ENCODE measurements at places on chromosomes 2 and 18.

GRCh38 chr2:195498176-195498575 is 158.8 kb upstream of the SLC39A10 start:
- DNase-seq = peak; percentile 9
- H3K27ac ChIP-seq = no peak overlapping the region
- H3K36me3 ChIP-seq = no peaks in the 10 kb centered on the region

- DNase-seq = peak; percentile 6
- H3K4me1 ChIP-seq = no peaks in the 10 kb centered on the region
- H3K27me3 ChIP-seq = no peaks in the 10 kb centered on the region
Measured at GRCh38 chr2:101883860-101884259, 107.9 kb upstream of the IL1R2 start.

DNA sequence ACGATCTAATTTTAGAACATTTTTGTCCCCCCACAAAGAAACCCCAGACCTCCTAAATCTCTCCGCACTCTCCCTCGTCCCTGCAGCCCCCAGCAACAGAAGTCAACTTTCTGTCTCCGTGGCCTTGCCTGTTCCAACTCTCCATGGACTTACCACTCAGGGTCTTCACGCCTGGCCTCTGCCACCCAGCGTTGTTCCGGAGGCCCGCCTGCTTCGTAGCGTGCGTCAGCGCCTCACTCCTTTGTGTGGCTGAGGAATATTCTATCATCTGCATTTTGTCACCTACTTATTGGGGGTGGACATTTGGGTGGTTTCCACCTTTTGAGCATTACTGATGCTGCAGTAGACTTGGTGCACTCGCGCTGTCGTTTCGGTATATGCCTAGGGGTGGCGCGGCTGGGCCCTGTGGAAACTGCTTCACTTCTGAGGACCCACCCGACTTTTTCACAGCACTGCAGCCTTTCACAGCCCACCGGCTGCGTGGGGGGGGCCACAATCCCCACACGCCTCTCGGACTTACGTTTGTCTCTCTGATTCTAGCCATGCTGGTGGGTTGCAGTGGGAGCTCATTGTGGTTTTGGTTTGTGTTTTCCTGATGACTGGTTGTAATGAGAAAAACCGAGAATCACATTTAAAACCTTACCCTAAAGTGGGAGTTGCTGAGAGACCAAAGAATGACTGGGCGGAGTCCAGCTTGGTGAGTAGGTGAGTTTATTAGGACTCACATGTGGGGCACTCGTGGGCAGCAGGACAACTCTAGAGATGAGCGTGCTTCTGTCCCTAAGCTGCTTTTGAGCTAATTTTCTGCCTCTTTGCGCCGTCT is 1.4 kb upstream of the HSBP1L1 start:
- H3K27me3 ChIP-seq = no peaks in the 10 kb centered on the region
- peaks cover 2% of the 10 kb centered on the region for H3K36me3 ChIP-seq
- peaks cover 22% of the 10 kb centered on the region for H3K4me1 ChIP-seq
- no peak for DNase-seq

- H3K27me3 ChIP-seq = no peaks in the 10 kb centered on the region
- H3K4me1 ChIP-seq = no peaks in the 10 kb centered on the region
- no peak overlapping the region for H3K27ac ChIP-seq
- DNase-seq = no peak
- no peaks in the 10 kb centered on the region for H3K36me3 ChIP-seq
Measured at GRCh38 chr18:70374154-70374553, 85.3 kb downstream of the SOCS6 start.

- no peaks in the 10 kb centered on the region for H3K27me3 ChIP-seq
- no peaks in the 10 kb centered on the region for H3K36me3 ChIP-seq
- H3K27ac ChIP-seq = no peak overlapping the region
- no peak overlapping the region for H3K4me3 ChIP-seq
Measured at GRCh38 chr18:59813942-59814341, 85.9 kb upstream of the PMAIP1 start.

GRCh38 chr2:151097895-151098294 is 163.8 kb downstream of the RBM43 start:
- no peaks in the 10 kb centered on the region for H3K27me3 ChIP-seq
- H3K4me1 ChIP-seq = no peaks in the 10 kb centered on the region
- no peaks in the 10 kb centered on the region for H3K36me3 ChIP-seq
- H3K4me3 ChIP-seq = no peak overlapping the region

DNA sequence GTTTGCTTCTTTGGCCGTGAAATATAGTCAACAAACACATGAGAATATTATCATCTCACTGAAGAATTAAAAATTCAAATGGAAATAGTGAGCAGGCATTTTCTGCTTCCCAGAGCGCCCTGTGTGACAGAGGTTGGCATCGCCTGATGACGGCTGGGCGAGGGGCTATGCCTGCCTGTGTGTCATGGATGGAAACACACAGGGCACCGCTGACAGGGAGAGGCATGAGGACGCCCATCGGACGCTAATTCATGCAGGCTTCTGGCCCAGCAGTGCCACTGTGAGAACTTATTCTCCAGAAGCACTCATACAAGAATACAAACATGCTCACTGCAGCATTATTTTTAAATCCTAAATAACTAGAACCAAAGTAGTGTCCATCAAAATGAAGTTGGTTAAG is 61.4 kb upstream of the OTOS start:
- no peak for DNase-seq
- no peak overlapping the region for H3K4me3 ChIP-seq
- no peak overlapping the region for H3K27ac ChIP-seq
- H3K4me1 ChIP-seq = peaks cover 23% of the 10 kb centered on the region
- H3K27me3 ChIP-seq = peaks cover 7% of the 10 kb centered on the region

DNA sequence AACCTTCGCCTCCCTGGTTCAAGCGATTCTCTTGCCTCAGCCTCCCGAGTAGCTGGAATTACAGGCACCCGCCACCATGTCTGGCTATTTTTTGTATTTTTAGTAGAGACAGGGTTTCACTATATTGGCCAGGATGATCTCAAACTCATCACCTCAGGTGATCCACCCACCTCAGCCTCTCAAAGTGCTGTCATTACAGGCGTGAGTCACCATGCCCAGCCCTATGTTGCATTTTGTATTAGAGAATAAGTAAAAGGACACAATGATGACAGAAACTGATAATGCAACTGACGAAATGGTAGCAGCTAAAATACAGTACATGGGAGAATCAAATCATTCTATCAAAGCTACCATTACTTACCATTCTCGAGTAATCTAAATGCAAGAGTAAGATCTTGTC is 276.7 kb downstream of the DSEL start:
- DNase-seq = no peak
- H3K4me1 ChIP-seq = peaks cover 2% of the 10 kb centered on the region
- H3K36me3 ChIP-seq = no peaks in the 10 kb centered on the region
- no peaks in the 10 kb centered on the region for H3K27me3 ChIP-seq

DNA sequence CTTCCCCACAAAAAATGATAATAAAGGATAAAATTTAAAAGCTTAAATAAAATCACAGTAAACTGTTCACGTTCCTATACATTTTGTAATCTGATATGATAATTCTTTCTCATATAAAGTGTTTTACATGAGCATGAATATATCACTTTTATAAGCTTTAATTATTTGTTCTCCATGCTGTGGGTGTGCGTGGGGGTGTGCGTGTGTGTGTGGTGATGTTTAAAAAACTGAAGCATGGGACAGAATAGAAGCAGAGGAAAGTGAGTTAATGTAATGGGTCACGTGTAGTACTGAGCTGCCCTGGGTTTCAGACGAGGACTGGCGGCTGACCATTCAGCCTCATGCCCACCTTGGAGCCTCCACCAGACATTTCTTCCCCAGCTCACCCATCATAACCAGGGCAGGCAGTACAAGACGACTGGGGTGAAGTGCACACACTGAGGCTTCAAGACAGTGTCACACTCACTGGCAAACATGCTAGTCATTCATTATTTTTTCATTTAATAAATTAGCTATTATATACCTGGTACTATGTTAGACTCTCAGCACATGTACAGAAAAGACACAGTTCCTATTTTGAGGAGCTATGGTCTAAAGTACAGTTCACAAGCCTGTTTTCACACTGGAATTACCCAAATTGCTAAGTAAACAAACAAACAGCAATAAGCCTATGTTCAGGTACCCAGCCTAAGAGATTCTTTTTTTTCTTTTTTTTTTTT is 97.2 kb upstream of the LPIN2 start:
- H3K4me3 ChIP-seq = no peak overlapping the region
- no peak overlapping the region for H3K27ac ChIP-seq
- H3K36me3 ChIP-seq = no peaks in the 10 kb centered on the region
- H3K27me3 ChIP-seq = no peaks in the 10 kb centered on the region
- H3K4me1 ChIP-seq = no peaks in the 10 kb centered on the region

GRCh38 chr2:154403242-154403790 is 295.2 kb upstream of the KCNJ3 start:
- H3K27ac ChIP-seq = no peak overlapping the region
- H3K4me1 ChIP-seq = no peaks in the 10 kb centered on the region
- no peaks in the 10 kb centered on the region for H3K36me3 ChIP-seq
- H3K4me3 ChIP-seq = no peak overlapping the region
- no peak for DNase-seq

GRCh38 chr2:217836901-217837491 is 165.8 kb downstream of the TNS1 start:
- no peak overlapping the region for H3K4me3 ChIP-seq
- no peaks in the 10 kb centered on the region for H3K36me3 ChIP-seq
- peak overlapping the region; percentile 37 for H3K27ac ChIP-seq
- H3K4me1 ChIP-seq = peaks cover 21% of the 10 kb centered on the region

DNA sequence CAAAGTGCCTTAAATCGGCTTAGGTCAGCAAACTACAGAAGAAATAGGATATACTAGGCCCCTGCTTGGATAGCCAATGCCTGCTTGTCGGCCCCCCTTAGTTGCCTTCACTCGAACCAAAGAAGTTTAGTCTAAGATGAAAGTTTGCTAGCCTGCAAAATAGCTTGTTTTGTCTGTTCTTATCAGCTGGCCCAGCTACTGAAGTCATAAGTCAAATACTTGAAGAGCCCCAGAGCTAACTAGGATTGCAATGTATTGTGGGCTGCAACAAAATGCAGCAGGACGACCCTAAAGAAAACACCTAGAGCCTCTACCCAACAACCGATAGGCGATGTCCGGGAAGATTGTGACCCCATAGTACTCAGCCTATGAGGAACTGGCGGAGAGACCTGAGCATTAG is 183.5 kb upstream of the HS6ST1 start:
- H3K4me3 ChIP-seq = no peak overlapping the region
- no peak for DNase-seq
- no peaks in the 10 kb centered on the region for H3K27me3 ChIP-seq
- H3K27ac ChIP-seq = no peak overlapping the region

DNA sequence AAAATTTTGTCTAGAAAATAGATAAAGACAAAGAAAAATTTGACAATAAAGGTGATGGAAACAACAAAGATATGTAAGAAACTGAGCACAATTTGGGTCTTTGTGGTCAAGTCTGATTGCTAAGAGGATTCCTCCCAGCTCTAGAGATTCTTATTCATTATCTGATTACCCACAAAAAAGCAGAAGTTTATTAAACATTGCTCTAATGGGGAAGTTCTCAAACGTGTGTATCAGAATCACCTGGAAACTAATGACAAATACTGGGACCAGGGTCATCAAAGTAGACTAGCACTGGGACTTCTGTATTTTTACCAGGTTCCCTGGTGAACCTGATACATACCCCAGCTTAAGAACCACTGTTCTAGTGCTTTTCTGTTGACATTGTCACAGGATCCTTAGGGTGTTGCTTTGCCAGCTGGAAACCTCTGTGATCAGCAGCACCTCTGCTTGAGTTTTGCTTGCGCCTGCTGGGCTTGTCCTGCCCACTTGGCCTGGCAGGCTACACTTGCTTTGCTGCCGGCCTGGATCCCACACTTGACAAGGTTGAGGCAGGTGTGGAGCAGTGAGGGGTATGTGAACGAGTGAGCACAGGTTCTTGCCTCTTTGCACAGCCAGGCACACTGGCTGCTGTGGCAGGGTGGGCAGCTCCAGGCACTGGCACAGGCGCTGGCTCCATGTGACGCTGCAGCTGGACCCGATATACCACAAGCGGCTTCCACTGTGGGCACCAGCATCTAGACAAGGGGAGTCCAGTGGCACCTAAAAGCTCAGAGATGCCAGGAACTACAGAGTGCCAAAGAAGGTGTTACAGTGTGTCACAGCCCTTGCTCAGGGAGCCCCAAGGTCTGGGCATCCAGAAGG is 6.2 kb upstream of the GORASP2 start:
- no peak for DNase-seq
- H3K36me3 ChIP-seq = no peaks in the 10 kb centered on the region
- H3K4me1 ChIP-seq = no peaks in the 10 kb centered on the region
- H3K27me3 ChIP-seq = no peaks in the 10 kb centered on the region
- no peak overlapping the region for H3K4me3 ChIP-seq
- no peak overlapping the region for H3K27ac ChIP-seq

GRCh38 chr2:51528156-51528555 is 496.2 kb upstream of the NRXN1 start:
- H3K36me3 ChIP-seq = no peaks in the 10 kb centered on the region
- H3K27me3 ChIP-seq = no peaks in the 10 kb centered on the region
- no peaks in the 10 kb centered on the region for H3K4me1 ChIP-seq
- no peak overlapping the region for H3K27ac ChIP-seq
- H3K4me3 ChIP-seq = no peak overlapping the region

- no peak overlapping the region for H3K4me3 ChIP-seq
- no peaks in the 10 kb centered on the region for H3K36me3 ChIP-seq
- no peak for DNase-seq
- no peak overlapping the region for H3K27ac ChIP-seq
Measured at GRCh38 chr2:230960026-230960425, 35.0 kb upstream of the GPR55 start.

GRCh38 chr2:191869178-191869577 is 22.3 kb upstream of the CAVIN2 start:
- H3K4me1 ChIP-seq = no peaks in the 10 kb centered on the region
- H3K27me3 ChIP-seq = no peaks in the 10 kb centered on the region
- no peak overlapping the region for H3K4me3 ChIP-seq
- H3K27ac ChIP-seq = no peak overlapping the region
- H3K36me3 ChIP-seq = no peaks in the 10 kb centered on the region

GRCh38 chr18:58041633-58042032 is 2.4 kb upstream of the NEDD4L start:
- H3K4me1 ChIP-seq = peaks cover 6% of the 10 kb centered on the region
- H3K27ac ChIP-seq = no peak overlapping the region
- no peaks in the 10 kb centered on the region for H3K36me3 ChIP-seq
- DNase-seq = no peak
- H3K27me3 ChIP-seq = no peaks in the 10 kb centered on the region

GRCh38 chr18:23238651-23239349 is 103.5 kb downstream of the CABLES1 start:
- no peaks in the 10 kb centered on the region for H3K4me1 ChIP-seq
- H3K4me3 ChIP-seq = no peak overlapping the region
- H3K27ac ChIP-seq = no peak overlapping the region

GRCh38 chr18:59360381-59360780 is 1.3 kb upstream of the LMAN1 start:
- H3K36me3 ChIP-seq = no peaks in the 10 kb centered on the region
- DNase-seq = no peak
- H3K4me3 ChIP-seq = no peak overlapping the region

GRCh38 chr2:101843471-101843870 is 146.0 kb downstream of the MAP4K4 start:
- DNase-seq = no peak
- no peaks in the 10 kb centered on the region for H3K4me1 ChIP-seq
- no peak overlapping the region for H3K4me3 ChIP-seq
- peaks cover 33% of the 10 kb centered on the region for H3K36me3 ChIP-seq
- H3K27ac ChIP-seq = no peak overlapping the region

- peak; percentile 5 for DNase-seq
- no peaks in the 10 kb centered on the region for H3K4me1 ChIP-seq
- no peak overlapping the region for H3K27ac ChIP-seq
- H3K36me3 ChIP-seq = no peaks in the 10 kb centered on the region
Measured at GRCh38 chr2:69741229-69741574, 732 bp upstream of the ANXA4 start.

Measured in neuronal stem cell (in vitro differentiated cells).